ENCODE measurements at places on chromosomes 12 and 14. TPM values are rescaled to one million over a fixed set of nuclear protein-coding genes. Genes with fewer than 3 reads are reported as not detected.

- ATAC-seq: no peak
These were observed 115.9 kb downstream of the DERA start for GRCh38 chr12:16027002-16027401.

DNA sequence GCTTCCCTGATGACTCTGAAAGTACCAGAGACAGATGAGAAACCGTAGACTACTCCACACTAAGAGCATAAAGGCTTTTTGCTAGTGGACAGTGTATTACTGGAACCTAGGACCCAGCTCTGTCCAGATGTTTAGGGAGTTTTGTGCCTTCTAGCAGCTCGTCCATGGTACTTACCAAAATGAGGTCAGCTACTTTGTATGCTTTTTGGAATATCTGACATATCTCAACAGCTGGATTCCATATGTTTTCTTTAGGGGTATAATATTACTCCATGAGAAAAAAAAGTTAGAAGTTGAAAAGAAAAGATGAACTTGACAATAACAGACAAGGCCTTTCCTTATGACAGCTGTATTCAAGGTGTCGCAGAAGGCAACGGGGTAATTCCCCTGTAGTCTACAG is 32.1 kb upstream of the FRMD6 start:
- ATAC-seq: no peak

GRCh38 chr14:65330416-65330815 is 82.1 kb upstream of the FUT8 start:
- peak; percentile 83 for ATAC-seq

DNA sequence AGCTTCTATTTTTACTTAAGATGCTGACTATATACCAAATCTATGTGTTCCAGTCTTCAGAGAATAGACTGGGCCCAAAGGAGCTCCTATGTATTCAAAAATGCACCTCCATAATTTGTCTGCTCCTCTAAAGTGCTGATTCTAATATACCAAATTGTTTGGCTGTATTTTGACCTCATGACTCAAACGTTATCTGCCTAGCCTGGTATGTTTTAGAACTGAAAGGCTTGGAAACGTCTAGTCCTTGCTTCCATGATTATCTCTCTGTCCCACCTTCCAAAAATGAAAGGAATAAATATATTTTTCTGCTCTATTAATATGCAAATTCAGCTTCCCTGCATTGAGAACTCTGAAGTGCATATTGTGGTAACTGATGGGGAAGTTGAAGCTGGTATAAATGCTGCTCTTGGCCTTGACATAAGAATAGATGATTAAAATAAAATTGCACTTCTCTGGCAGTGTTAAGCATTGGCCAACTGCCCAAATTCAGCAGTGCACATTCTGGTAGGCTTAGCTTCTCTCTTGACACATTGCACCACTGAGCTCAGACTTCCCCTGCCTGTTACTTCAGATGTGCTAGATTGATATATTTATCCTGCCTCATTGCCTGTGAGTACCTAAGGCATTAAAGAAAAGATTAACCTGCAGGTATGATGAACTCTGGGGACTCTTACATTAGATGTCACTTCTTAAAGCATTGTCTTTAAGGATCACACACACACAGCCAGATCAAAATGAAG is 882.3 kb downstream of the RPS29 start:
- ATAC-seq: no peak

The TMEM233 gene
- not detected for total RNA-seq

The PLCZ1 gene
- total RNA-seq: not detected

GRCh38 chr14:55773984-55774545 is 194.1 kb downstream of the KTN1 start:
- ATAC-seq: no peak

DNA sequence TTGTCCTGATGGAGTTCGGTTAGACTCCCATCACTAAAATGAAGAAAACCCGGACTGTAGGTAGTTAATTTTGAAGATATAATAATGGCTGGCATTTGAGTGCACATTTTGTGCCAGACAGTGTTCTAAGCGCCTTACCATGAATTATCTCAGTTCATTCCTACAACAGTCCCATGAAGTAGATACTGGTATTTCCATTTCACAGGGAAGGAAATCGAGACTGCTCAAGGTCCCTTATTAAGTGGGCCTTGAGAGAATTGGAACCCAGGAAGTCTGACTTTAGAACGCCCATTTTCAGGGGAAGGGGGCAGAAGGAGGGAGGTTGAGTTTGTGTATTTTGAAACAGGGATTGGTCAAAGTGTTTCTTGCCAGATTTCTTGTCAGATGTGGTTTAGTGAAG is 855 bp downstream of the MNAT1 start:
- ATAC-seq: no peak

- peak; percentile 38 for ATAC-seq
These were observed 834 bp downstream of the RASSF8 start for GRCh38 chr12:25959071-25959961.

The LMO3 gene
- 0.24 TPM for total RNA-seq

The KCNK13 gene
- total RNA-seq: 0.28 TPM

GRCh38 chr12:32437095-32437515 is 37.7 kb downstream of the FGD4 start:
- peak; percentile 11 for ATAC-seq

The KRT5 gene
- total RNA-seq: 11,855 TPM

DNA sequence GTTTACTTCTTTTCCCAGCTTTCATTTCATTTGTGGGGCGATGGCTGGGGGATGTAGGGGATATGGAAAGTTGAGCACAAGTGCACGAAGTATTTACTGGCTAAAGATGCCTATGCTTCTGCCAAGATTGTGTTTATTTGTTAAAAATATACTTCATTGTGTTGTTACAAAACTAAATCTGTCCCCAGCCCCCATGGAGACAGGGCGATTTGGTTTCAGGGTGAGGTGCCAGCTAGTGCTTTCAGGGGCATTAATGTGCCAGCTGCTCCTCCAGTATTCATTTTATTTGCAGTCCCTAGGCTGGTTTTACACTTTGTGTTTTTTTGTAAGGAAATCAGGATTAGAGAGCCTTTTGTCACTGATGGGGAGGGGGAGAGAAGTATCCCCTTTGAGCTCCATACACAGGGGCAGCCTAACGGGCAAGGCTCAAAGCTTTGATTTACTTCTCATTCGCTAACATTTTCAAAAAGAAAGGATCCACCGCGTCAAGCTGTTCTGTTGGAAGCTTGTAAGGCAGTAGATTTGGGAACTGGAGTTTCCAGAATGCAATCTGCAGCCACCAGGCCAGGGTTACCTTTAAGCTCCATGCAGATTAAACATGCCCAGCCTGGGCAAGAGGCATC is 198.7 kb upstream of the PLEKHG7 start:
- no peak for ATAC-seq

The NOS1 gene
- total RNA-seq: 1.7 TPM

DNA sequence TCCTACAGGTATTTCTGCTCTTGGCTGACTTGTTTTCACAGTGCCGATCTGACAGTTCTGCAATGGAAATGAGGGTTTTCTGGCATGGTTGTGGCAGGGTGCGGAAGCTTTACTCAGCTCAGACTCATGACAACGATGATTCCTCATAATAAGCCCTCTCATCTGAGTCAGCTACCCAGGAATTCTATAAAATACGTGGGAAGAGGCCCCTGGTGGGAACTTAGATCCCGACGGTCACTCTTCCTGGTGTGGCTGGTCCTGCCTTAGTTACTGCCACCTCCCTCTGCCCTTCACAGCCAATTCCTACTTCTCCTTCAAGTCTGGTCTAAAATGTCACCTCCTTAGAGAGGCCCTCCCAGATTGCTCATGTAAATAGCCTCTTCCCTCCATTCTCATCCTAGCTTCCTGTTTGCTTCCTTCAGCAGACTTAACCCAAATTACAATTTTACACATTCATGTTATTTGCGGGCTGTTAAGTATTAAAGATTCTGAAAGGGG is 104.2 kb upstream of the MAP1LC3B2 start:
- peak; percentile 85 for ATAC-seq

The SP1 gene
- 71.0 TPM for total RNA-seq

DNA sequence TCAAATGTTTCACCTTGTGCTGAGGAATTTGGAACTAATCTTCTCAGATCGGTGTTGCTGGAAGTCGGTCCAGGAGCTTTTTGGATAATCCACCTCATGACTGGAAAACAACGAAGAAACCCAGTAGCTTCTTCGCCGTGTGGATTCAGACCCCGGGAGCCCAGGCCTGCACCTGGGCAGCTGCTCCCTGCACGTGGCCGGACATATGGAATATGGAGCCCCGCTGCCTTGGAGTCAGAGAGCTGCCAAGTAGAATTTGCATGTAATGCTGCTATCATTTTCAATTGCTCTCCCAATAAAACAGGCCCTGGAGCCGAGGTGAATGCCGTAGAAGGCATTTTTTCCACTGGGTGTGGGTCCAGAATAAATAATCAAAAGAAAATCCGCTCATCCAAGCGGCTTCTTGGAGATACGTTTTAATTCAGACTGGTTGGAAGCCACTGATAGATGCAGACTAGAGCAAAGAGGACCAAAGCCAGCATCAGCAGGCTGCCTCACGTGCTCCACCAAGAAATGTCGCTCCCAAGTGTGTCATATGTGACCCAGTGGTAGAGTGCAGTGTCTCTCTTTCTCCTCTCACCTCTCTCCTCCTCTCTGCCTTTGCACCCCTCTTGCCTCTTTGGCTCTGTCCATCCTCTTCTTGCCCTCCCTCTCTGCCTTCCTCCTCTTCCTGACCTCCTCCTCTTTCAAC is 115.3 kb downstream of the ZNF664 start:
- ATAC-seq: no peak

GRCh38 chr14:77154421-77154820 is 12.8 kb upstream of the ZDHHC22 start:
- ATAC-seq: no peak

DNA sequence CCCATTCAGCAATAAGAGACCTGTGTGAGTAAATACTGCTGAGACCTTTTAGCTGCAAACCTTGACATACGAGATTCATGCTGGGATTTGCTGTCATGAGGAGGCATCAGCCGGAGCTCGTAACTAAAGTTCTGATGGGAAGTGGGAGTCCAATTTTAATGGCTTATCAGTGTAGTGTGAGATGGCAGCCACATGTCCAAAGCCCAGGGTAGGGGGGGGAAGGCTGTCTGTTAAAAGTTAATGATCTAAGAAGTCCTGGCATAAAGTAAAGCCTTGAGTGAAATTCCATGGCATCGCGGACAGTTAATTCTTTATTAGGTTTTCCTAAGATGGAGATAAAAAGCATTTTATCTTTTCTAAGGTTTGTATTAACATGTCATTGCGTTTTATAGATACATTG is 240.0 kb downstream of the AACS start:
- ATAC-seq: no peak

- no peak for ATAC-seq
These were observed 18.4 kb downstream of the SAV1 start for GRCh38 chr14:50649691-50650090.

GRCh38 chr14:67746927-67747326 is 45.2 kb downstream of the RDH12 start:
- ATAC-seq: no peak

- ATAC-seq: peak; percentile 61
These were observed 5.4 kb downstream of the RPS6KL1 start for GRCh38 chr14:74917646-74918081.

The SLC10A1 gene
- not detected for total RNA-seq

- ATAC-seq: peak; percentile 79
These were observed at the start of gene ANKS1B for GRCh38 chr12:99984271-99985128. TSS of gene ANKS1B (minus strand) at chr12:99984936. CDS start at chr12:99984237, 699 bp downstream.

DNA sequence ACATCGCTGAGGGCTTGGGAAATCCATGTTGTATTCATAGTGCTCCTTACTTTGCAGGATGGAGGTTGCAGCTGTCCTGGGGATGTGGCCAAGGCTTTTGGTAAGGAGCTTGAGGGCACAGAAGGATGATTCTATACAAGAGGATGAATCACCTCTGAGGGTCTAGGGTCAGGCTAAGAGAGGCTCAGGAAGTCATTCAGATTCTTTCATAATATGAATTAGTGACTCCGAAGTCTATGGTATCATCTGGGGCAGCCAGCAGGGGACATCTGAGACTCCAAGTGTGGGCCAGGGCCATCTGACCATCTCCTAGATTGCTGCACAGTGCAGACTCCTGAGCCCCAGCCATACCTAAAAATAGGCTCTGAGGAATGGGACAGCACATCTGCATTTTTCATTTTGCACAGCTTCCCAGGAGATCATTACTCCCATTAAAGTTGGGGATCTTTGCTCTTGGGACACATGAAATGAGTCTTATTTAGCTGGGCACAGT is 4.8 kb downstream of the GMPR2 start:
- ATAC-seq: no peak

- no peak for ATAC-seq
These were observed 104.0 kb upstream of the PLEKHA5 start for GRCh38 chr12:19025582-19025981.

DNA sequence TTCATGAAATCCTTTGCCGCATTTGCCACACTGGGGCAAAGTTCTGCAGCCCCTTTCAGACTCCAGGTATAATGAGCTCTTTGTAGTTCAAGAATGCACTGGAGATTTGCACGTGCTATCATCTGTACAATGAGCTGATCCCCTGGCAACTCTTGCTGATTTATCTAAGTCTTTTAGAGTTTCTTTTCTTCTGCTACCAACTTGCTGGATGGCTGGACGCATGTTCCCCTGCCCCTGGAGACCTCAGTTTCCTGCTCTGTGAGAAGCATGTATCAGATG is 103.2 kb downstream of the CMKLR1 start:
- ATAC-seq: no peak

The PTHLH gene
- 19.0 TPM for total RNA-seq

The ITGB7 gene
- 7.0 TPM for total RNA-seq

The DGLUCY gene
- total RNA-seq: 21.8 TPM

GRCh38 chr12:11981121-11981733 is 89.5 kb upstream of the BCL2L14 start:
- ATAC-seq: no peak

The ADSS1 gene
- total RNA-seq: 5.7 TPM

DNA sequence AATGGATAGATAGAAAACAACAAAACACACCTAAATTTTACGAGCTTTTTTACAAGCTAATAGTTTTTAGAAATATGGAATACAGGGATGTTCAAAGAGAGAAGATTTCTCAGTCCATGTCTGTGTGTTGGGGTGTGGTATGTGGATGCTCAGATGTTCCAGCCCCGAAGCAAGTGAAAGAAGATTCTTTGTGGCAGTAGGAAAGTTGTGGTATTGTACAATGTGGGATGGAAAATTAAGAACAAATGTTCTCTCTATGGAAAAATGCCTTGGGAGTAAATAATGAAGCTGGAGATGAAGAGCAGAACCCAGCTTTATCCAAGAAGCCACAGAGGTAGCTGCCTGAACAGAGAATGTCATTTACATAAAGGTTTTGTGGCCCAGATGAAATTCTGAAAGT is 150.3 kb upstream of the PRKD1 start:
- no peak for ATAC-seq

DNA sequence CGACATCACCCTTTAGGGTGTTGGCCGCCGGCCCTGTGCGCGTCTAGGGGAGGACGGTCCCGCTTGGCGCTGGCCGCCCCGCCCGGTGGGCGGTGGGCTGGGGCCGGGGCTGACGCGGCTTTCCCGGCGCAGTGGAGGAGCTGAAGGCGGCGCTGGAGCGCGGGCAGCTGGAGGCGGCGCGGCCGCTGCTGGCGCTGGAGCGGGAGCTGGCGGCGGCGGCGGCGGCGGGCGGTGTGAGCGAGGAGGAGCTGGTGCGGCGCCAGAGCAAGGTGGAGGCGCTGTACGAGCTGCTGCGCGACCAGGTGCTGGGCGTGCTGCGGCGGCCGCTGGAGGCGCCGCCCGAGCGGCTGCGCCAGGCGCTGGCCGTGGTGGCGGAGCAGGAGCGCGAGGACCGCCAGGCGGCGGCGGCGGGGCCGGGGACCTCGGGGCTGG is 3.6 kb downstream of the TNFAIP2 start:
- peak; percentile 39 for ATAC-seq

- no peak for ATAC-seq
These were observed 253.1 kb downstream of the ANO6 start for GRCh38 chr12:45468751-45469615.

The SRSF5 gene
- 217 TPM for total RNA-seq

The OVCH1 gene
- total RNA-seq: not detected
